Amygdala (tissue), 56 donors: ENCODE measurements at places on chromosomes 2 and 18.

GRCh38 chr2:176454893-176455815, 185.9 kb downstream of the MTX2 start:
- DNase-seq = peak; percentile 61

- no peak for DNase-seq
Measured at GRCh38 chr2:17441055-17441771, 77.0 kb downstream of the RAD51AP2 start.

DNA sequence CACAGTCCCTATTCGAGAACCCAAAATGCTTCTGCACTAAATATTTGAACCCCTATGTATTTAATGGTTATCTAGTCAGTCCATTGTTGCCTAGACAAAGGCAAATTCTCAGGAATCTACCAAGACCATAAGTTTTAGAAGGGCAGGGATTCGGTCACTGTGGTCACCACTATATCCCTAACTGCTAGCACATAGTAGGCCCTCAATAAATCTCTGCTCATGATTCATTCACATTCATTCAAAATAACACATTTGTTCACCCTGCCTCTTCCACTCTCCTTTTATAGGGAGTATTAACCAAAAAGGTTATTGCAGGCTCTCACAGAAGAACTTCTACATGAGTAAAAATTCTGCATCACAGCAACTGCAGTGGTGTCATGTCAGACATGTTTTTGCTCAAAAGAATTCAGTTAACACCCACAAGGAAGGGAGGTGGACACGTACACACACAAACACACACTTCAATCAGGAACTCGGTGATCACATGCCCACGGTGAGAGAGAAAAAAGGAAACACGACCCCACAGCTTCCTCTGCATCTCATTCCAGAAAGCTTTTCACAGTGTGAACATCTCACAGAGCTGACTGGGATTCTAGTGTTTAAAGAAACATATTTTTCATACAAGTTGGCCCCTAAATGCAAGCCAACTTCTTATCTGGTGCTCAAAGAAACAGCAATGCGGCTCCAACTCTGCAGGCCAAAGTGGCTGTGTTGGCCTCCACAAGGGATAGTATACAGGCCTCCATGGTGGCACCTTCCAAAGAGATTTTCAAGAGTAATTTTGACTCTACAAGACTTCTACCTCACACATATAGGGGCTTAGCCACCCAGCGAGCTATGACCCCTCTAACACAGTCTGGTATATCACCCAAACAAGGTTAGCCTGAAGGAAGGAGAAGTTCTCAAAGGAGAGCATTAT, 98.0 kb downstream of the ANKRD44 start:
- no peak for DNase-seq

- DNase-seq = no peak
Measured at GRCh38 chr2:235610696-235611257, 116.9 kb downstream of the AGAP1 start.

DNA sequence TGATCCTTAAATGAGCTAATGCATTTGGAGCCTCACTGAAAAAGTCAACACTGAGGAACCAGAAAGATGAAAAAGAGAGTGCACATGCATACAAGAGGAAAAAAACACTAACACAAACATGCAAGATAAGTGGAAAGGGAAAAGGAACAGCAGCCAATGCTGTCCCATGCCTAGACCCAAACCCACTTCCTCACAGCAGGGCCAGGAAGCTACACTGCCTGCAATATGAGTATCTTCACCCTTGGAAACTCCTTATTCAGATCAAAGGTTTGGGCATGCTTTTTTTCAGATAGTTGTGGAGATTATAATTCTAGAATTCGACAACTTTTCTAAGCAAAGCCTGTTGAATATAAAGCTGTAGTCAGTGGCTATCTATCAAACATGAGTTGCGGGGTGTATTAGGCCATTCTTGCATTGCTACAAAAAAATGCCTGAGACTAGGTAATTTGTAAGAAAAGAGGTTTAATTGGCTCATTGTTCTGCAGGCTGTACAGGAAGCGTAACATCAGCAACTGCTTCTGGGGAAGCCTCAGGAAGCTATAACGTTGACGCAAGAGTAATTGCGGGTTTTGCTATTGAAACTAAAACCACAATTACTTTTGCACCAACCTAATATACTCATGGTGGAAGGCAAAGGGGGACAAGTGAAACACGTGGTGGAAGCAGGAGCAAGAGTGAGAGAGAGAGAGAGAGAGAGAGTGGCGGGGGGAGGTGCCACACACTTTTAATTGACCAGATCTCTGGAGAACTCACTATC, 138.2 kb downstream of the MBD2 start:
- DNase-seq = no peak

- no peak for DNase-seq
Measured at GRCh38 chr2:21356857-21357255, 233.1 kb downstream of the TDRD15 start.

- DNase-seq = no peak
Measured at GRCh38 chr2:101435001-101435862, 39.7 kb downstream of the RFX8 start.

GRCh38 chr2:96437512-96437911, 67.6 kb downstream of the NEURL3 start:
- no peak for DNase-seq

DNA sequence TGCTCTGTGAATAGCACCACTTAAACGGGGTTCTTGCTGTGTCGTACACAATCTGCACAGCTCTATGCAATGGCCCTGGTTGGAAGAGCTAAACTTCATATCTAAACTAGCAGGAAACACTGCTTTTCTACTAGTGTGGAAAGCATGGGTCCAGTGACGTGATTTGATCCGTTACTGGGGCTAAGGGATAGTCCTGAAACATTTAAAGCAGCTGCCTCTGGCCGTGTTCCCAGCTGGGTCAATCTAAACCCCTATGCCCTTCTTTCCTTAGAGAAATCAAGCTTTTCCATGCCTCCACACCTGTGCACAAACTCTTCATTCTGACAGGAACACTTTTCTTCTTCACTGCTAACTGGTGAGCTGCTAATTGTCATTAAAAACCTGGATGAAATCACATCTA, 5.4 kb upstream of the IGFBP5 start:
- no peak for DNase-seq

DNA sequence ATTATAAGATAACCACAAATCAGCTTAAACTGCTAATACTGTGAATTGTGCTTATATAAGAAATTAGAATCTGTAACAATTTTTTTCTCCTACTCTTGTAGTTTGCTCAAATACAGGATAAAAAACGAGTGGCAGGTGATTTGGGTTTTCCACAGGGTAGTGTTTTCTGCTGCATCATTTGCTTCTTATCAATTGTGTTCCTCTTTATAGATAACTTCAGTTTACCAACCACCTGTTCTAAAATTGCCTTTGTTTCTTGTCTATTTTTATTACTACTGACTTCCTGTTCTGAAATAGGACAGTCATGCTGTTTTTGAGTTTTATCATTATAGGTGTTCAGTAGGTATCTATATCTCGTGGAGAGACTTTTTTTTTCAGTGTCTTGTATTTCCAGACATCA, 56.9 kb downstream of the MFSD6 start:
- no peak for DNase-seq

DNA sequence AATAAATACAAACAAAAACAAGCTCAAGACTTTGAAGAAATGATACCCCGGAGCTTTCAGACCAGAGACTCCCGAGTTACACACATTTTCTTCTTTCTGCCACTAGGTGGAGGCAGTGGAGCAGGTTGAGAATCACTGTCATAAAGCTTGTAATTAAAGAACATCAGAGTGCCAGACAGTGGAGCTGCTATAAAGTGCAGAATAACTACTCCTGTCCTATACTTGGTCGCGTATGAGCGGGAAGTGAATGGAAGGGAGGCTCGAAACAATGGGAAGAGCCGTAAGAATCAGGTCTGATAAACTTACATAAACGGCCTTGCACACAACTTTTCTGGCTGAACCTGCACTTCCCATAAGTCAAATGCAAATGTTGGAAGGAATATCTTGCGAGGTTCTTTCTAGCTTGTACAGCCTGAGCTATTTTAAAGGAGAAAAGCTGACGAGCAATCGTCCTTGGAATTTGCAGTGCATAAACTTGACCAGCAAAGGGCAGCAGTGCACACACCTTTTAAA, 189.0 kb downstream of the RPIA start:
- DNase-seq = no peak

DNA sequence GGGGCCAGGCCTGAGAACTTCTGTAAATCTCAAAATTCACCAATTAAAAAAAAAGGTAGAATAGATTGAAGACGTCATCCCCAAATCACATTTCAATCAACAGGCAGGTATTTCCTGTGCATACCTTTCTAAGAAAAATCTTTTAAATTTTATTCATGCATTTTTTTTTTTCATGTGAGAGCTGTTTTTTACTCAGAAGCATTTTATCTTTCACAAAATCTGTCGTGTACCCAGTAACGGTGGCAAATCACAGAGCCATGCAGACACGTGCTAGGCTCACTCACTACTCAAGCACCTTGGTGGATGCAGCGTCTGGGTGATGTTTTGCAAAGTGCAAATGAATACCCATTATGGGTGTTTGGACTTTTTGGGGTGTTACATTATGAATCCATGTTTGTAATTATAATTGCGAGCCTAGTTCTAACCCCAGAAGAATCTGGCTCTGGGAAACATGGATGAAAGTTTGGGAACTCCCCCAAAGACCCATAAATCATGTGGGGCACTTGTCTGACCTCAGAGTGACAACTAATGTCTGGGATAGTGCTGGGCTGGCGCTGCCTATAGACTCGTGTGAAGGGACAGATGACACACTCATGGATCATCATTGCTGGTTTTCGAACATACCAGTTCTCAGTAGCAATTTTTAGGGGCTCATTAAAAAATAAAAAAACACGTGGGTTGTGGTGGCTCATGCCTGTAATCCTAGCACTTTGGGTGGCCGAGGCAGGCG, 335.2 kb downstream of the LPIN1 start:
- no peak for DNase-seq

DNA sequence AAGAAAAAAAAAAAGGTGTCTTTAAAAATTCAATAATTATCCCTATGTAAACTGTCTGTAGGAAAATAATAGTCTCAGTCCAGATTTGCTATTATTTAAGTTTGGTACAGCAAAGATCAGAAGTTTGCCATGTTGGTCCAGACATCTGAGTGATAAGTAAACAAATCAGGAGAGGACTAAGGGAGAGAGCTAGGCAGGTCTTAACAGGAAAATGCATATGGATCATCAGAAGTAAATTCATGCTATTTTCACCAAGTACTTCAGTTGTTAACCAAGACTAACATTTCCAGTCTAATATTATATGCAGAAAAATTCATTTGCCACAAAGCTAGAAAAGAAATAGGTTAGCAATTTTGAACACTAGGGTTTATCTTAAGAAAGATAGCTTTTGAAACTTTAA, 95.0 kb upstream of the STK17B start:
- no peak for DNase-seq

- DNase-seq = no peak
Measured at GRCh38 chr2:75432761-75433361, 127.9 kb downstream of the EVA1A start.

DNA sequence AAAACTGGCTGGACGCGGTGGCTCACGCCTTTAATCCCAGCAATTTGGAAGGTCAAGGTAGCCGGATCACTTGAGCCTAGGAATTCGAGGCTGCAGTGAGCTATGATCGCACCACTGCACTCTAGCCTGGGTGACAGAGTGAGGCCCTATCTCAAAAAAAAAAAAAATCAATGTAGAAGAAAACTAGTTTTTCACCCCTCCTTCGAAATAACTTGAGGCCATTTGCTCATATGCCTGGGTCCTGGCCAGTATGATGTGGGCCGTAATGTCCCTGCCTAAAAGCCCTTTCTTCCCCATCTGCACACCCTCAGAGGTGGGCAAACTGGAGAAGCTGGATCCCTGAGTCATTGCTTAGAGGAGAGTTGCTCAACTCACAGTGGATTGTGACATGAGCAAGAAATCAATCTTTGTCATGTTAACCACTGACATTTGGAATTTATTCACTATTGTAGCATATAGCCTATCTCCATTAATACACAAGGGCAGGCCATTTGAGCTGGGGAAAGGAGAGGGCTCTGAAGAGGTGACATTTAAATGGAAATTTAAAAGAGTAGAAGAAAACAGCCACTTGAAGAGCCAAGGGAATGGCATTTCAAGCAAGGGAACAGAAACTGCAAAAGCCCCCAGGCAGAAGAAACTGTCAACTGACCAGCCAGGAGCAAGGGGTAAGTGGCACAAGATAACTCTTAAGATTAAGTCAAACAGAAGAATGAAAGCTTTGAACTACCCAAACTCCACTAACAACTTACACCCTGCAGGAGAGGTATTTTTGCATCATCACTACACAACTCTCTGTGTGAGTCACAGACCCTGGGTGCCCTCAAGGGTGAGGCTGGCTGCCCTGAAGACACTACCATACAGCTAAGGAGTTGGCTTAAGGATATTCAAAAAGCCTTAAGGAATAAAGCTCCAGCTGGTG, 7.6 kb upstream of the METTL21A start:
- DNase-seq = no peak

- DNase-seq = no peak
Measured at GRCh38 chr2:25177211-25177611, 8.8 kb upstream of the POMC start.

DNA sequence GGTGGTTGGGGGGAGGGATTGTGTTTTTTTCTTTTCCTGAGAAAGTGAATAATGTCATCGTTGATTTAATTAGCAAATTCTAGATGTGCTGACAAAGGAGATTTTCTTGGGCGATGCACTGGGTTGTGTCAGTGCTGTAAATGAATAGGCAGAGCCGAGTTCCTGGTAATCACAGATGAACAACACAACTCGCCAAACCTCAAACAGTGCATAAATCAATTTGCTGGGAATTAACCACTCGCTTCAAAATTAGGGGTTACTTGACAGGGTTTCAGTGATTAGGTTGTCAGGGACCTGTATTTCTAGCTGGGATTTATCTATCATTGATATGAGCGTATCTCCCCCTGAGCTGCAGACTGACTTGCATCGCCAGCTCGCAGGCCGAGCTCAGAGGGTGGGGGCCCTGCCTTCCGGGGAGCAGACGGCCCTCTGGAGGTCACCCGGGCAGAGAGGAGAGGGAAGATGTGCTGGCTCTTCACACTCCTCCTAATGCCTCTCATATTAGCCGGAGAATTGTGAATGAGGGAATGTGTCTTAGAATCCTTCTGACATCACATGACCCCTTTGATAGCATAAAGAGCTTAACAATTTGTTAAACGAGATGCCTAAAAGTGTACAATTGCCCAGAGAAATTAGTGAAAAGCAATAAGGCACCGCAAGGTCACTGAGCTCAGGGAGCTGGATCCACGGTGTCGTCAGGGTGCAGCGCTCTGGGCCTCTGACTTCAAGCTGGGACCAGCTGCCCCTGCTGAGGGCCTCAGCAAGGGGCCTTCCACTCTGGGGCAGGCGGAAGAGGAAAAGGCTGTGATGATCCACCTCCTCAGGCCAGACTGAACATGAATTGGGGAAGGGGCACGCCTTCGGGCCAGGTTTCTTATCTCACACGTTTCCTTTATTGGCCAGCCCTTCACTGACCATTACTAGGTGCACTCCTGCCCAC, 48.9 kb downstream of the SMIM21 start:
- no peak for DNase-seq

GRCh38 chr2:138534791-138535190, 33.2 kb downstream of the SPOPL start:
- no peak for DNase-seq

DNA sequence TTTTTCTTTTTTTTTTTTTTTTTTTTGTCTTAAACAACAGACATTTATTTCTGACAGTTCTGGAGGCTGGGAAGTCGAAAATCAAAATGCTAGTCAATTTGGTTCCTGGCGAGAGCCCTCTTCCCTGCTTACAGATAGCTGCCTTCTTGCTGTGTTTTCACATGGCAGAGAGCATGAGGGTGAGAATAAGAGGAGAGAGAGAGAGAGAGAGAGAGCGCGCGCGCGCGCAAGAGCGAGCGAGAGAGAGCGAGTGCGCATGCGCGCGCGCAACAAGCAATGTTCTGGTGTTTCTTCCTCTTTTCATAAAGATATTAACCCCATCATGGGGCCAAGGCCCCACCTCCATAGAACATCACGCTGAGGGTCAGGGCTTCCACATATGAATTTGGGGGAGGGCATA, 20.9 kb downstream of the MTCL1 start:
- DNase-seq = no peak
